ENCODE measurements at places on chromosomes 5 and 9.

GRCh38 chr5:107769519-107769918 lies 98.8 kb upstream of the EFNA5 start:
- peak; percentile 15 for DNase-seq

DNA sequence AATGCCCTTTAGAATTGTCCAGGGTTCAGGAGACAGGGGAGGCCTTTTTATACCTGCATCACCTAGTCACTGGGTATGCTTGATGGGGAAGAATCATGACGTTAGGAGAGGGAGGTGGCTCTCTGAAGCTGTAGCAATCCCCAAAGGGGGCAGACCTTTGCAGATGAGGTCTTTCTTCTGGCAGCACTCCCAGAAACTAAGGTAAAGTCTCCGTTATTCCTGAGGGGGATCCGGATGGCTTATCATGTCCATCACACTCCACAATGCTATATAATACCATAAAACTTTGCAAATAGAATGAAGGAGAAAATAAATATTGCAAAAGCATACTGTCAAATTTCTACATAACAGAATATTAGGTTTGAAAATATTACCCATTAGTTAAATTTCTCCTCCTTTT lies 21.5 kb upstream of the CAST start:
- DNase-seq, result no peak

DNA sequence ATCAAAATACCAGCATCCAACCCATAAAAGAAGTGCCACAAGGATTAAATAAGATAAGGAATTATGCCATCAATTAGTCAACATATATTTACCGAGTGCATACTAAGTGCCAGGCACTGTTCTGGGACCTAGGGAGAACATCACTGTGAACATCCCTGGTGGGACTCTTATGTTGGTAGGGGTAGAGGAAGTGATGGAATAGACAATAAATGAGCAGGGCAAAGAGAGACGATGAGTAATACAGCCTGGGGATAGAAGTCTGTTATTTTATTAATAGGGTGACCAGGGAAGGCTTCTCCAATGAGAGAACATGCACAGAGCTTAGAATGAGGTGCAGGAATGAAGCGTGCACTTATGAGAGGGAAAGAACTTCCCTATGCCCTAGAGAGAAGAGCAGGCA lies 47.4 kb upstream of the VLDLR start:
- no peak for DNase-seq

GRCh38 chr9:95053611-95054570 lies 263.6 kb downstream of the FANCC start:
- no peak for DNase-seq

GRCh38 chr9:130689937-130690700 lies 3.5 kb upstream of the EXOSC2 start:
- DNase-seq, result peak; percentile 92

GRCh38 chr9:23764219-23764618 lies 61.8 kb downstream of the ELAVL2 start:
- DNase-seq, result no peak

DNA sequence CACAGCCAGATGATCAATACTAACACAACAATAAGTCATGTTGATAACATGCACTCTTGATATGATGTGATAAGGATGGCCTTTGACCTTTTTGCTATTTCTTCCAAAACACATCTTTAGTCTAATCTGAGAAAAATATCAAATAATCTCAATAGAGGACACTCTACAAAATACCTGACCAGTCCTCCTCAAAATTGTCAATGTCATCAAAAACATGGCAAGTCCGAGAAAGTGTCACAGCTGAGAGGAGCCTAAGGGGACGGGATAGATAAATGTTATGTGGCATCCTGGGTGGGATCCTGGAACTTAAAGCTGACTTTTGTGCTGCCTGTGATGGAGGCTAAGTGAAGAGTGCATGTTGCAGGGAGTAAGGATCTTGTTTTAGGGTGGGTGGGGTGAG lies 699.6 kb upstream of the ADAMTS16 start:
- no peak for DNase-seq

DNA sequence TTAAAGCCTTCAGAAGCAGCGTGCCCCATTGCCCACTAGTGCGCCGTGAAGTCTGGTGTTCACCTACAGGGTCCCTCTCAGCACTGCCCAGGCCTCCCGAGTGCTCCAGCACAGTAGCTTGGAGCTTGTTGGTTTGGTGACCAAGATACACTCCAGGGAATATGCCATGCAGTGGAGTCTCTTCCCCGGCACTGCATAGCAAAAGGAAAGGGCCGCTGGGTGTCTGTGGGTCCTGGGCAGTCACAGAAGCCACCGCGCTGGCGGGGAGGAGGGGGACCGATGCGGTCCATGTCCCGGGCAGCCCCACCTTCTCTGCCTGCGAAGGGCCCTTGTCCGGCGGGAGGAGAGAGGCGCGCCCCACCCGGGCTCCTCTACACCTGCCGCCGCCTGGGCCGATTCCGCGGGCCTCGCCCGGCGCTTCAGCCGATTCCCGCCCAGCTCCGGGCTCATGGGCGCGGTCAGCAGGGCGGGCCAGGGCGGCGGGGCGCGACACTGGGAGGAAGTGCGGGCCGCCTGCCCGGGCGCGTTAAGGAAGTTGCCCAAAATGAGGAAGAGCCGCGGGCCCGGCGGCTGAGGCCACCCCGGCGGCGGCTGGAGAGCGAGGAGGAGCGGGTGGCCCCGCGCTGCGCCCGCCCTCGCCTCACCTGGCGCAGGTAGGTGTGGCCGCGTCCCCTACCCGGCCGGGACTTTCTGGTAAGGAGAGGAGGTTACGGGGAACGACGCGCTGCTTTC lies at the start of gene SYK:
Gene SYK (plus strand): TSS at position 579 of the 732 bp plus-strand sequence. CDS start 42,080 bp downstream, outside the sequence.
- DNase-seq, result peak; percentile 4

DNA sequence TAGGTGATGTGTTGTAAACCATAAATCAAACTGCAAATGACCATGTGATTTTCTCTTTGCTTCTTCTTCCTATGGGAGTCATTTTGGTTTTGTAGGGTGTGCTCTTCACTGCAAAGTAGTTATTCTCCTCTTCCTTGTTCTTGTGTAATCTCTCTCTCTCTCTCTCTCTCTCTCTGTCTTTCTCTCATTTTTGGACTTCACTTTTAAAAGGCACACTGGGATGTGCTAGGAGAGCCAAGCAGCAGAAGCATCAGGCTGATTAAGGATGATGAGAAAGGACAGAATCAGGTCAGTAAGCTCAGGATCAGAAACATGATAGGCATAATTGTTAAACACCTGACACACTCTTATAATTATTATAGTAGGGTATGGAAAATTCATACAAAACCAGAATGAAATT lies 505.3 kb upstream of the ZNF608 start:
- DNase-seq, result no peak

DNA sequence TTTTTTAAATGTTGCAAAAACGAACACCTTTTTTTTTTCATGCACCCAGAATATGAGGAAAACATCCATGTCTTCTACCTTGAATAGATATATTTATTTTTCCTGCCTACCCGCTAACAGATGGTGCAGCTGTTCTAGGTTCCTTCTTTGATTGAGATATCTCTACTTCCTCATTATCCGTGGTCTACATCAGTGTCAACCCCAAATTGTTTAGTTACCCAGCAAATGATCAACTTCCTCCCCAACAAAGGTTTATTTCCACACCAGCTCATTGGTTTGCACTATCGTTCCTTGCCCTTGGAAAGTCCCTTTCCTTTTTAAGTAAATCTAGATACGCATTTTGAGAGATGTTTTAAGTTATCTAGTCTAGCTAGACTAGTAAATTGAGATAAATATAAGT lies 166.4 kb downstream of the PRR16 start:
- no peak for DNase-seq

- DNase-seq, result no peak
Observed at GRCh38 chr5:157900644-157901043, 41.7 kb upstream of the CLINT1 start.

- no peak for DNase-seq
Observed at GRCh38 chr9:27382308-27382707, 85.4 kb upstream of the EQTN start.

DNA sequence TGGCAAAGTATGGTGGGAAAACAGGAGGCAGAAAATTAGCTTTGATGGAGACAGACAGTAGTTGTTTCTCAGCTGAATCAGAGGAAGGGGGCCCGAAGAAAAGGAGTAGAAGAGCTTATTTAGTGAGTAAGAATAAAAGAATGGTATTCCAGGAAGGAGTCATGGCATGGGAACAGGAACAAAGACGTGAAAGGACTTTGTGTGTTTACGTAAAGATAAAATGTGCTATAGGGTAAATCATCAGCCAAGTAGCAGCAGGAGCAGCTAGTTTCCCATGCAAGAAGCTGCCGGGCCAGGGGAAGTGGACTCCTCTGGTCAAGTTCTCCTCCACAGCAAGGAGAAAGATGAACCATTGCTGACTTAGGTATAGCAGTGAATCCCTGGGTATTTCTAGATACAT lies 454.5 kb downstream of the HINT1 start:
- DNase-seq, result peak; percentile 69

GRCh38 chr5:96283589-96283988 lies 149.5 kb downstream of the PCSK1 start:
- no peak for DNase-seq

GRCh38 chr5:104904561-104904960 lies 1342.0 kb upstream of the NUDT12 start:
- DNase-seq, result no peak

GRCh38 chr9:81855538-81855937 lies 72.7 kb upstream of the SPATA31D4 start:
- DNase-seq, result no peak

DNA sequence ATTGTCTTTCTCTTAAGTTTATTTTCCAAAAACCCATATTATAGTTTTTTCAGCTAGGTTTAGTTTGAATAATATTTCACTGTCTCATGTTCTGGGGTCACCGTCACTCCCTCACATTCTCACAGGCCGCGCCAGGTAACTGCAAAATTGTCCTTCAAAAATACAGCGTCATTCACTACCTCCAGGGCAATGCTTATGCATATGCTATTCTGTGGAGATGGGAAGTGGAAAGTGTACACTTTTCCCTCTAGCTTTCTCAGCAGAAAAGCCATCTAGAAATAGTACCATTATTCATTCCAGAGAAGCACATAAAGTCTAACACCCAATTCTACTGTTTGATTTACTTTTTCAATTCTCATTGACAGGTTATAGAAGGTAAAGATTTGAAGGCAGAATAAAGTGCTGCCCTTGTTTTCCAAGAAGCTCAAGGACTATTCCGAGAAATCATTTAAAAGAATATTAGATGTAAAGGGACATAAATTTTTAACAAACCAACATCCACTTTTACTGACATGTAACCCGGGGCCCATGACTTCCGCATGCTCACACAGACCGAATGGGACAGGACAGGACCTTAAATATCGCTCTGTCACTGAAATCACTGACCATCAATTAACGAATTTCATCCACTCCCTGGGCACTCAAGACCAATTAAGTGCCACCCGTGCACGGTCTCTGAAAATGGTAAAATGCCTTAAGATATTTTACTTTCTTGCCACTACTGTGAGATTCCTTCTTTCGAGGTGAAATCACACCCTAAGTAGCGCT lies 720 bp downstream of the NUDT12 start:
- peak; percentile 4 for DNase-seq

DNA sequence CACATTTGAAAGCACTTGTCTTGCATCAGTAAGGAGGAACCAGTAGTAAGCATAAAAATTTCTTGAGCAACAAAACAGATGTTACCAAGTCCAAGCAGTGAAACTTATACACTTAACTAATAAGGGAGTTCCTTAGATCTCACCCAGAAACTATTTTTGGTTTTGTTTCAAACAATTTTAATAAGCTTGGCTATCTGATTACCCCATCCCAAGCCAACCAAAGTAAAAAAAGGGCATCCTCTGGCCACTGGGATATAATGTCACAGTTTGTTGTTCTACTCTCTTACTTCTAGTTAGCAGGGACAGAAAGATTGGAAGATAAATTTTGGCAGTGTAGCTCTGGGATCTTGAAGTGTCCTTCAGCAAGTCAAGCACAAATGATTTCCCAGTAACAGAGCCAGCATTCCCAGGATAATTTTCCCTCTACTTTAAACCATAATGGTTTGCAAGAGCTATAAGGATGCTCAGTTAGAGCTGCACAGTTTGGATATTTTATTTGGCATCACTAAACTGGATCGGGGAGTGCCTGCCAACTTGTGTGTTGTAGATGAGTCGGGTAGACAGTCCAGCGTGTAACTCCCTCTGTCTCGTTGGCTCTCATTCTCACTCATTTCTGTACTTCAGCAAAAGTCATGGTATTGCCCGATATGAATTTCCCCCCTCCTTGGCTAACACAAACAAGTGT lies 161.9 kb upstream of the HMHB1 start:
- DNase-seq, result no peak

GRCh38 chr9:111179577-111179976 lies 141.3 kb upstream of the LPAR1 start:
- DNase-seq, result no peak

GRCh38 chr9:71490810-71491209 lies 277.5 kb downstream of the CEMIP2 start:
- DNase-seq, result no peak

DNA sequence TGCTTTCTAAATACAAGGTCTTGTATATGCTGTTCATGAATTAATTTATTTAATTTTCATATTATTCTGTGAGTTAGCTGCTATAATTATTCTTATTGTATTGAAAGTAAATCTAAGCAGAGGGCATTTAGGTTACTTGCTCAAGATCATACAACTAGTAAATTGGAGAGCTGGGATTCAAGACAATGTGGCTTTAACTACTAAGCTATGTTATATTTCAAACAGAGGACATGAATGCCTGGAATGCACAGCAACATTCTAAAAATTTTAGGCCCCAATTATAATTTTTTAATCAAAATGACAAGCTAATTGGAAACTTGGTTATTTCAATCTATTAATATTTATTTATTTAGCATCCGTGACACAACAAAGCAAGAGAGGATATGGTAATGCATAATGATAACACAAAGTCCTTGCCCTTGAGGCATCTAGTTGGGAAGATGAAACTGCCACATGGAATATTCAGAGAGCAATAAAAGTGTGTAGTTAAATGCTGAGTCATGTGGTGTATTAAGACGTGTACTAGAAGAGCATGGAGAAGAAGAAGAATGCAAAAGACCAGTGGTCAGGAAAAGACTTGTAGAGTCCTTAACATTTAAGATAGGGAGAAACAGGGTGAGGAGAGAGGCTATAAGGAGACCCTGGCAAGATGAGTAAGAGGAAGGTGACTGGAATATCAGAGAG lies 24.4 kb downstream of the CTXN3 start:
- no peak for DNase-seq

Measured in astrocyte of the hippocampus (primary cell).